ENCODE measurements at places on chromosomes 3 and 15. TPM values are rescaled to one million over a fixed set of nuclear protein-coding genes. Genes with fewer than 3 reads are reported as not detected.

The HOMER2 gene
- 1.8 TPM for total RNA-seq

The CNTN4 gene
- total RNA-seq = 116 TPM

The GNB4 gene
- 66.7 TPM for total RNA-seq

The AADACL2 gene
- total RNA-seq = not detected

The TTLL13 gene
- total RNA-seq = not detected

The RBM6 gene
- 99.6 TPM for total RNA-seq

The SLC24A5 gene
- total RNA-seq = not detected

The ALDH1A2 gene
- 4.3 TPM for total RNA-seq

The SLC6A1 gene
- 4.6 TPM for total RNA-seq

The PATL2 gene
- 1.1 TPM for total RNA-seq

The NR1I2 gene
- total RNA-seq = not detected

The RPL14 gene
- total RNA-seq = 145 TPM

The SLC2A2 gene
- not detected for total RNA-seq

The SLC22A13 gene
- 0.99 TPM for total RNA-seq

The MESD gene
- total RNA-seq = 36.8 TPM

The ABHD17C gene
- 3.0 TPM for total RNA-seq

The REC114 gene
- not detected for total RNA-seq

The FOXB1 gene
- not detected for total RNA-seq

The LYZL4 gene
- total RNA-seq = not detected

The CAND2 gene
- 25.9 TPM for total RNA-seq

The GOLGA8T gene
- total RNA-seq = 11.5 TPM

The FBXW12 gene
- total RNA-seq = not detected
